ENCODE measurements at places on chromosomes 16 and 17. TPM values are rescaled to one million over a fixed set of nuclear protein-coding genes. Genes with fewer than 3 reads are reported as not detected.

AP1G1 gene
- 59.3 TPM for total RNA-seq

CHST5 gene
- not detected for total RNA-seq

EPX gene
- total RNA-seq = not detected

NPIPA2 gene
- 3.6 TPM for total RNA-seq

ACAP1 gene
- 309 TPM for total RNA-seq

RNF213 gene
- 250 TPM for total RNA-seq

GRCh38 chr17:27545562-27546229, 85.3 kb upstream of the LGALS9 start:
- peak overlapping the region; percentile 96 for H3K27ac ChIP-seq
- H3K36me3 ChIP-seq = peaks cover 8% of the 10 kb centered on the region
- DNase-seq = no peak
- no peaks in the 10 kb centered on the region for H3K27me3 ChIP-seq
- peaks cover 67% of the 10 kb centered on the region for H3K4me1 ChIP-seq

- no peak overlapping the region for H3K27ac ChIP-seq
- peaks cover 26% of the 10 kb centered on the region for H3K27me3 ChIP-seq
- H3K4me1 ChIP-seq = peaks cover 12% of the 10 kb centered on the region
- H3K36me3 ChIP-seq = no peaks in the 10 kb centered on the region
These were observed 46.9 kb downstream of the METRNL start for GRCh38 chr17:83126275-83126811.

DNA sequence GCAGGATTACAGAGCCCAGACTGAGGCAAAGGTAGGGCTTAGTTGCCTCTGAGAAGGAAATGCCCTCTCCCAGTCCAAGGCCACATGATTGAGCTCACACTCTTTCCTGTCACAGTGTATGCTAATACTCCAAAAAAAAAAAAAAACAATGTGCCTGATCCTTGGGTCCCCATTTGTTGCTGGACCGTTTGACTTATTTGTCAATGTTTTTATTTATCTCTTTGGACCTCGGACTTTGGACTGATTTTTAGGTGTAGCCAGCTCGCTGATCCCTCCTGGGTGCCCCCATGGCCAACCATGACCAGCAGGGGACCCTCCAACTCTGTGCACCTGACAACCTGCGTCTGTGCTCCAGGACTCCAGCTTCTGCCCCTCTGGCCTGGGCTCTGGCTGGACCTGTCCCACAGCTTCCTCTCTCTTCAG, 622 bp upstream of the CCL16 start:
- DNase-seq = peak; percentile 18
- no peaks in the 10 kb centered on the region for H3K36me3 ChIP-seq
- H3K4me3 ChIP-seq = no peak overlapping the region
- no peak overlapping the region for H3K27ac ChIP-seq
- H3K27me3 ChIP-seq = peaks cover 4% of the 10 kb centered on the region

GRCh38 chr17:61795546-61795945, 67.8 kb downstream of the BRIP1 start:
- H3K4me3 ChIP-seq = no peak overlapping the region
- H3K36me3 ChIP-seq = peaks cover 23% of the 10 kb centered on the region
- no peaks in the 10 kb centered on the region for H3K27me3 ChIP-seq
- no peaks in the 10 kb centered on the region for H3K4me1 ChIP-seq
- H3K27ac ChIP-seq = no peak overlapping the region

DNA sequence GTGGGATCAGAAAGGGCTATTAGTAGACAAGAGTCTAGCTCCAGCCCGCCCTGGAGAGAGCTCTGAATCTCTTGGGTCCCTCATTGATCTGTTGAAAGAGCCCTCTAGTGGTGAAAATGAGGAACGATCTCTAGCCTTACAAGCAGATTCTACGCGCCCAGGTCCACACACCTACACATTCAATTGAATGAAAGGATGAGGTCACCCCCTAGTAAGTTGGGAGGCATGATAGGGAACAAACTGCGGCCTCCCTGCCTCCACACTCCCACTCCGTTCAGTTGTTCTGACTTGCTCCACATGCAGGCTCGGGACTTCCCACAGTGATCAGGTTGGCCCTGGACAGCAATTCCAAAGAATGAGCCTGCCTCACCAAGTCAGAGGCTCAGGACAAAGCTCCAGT, 2.9 kb upstream of the CACNG3 start:
- H3K27me3 ChIP-seq = peaks cover 44% of the 10 kb centered on the region
- H3K36me3 ChIP-seq = no peaks in the 10 kb centered on the region
- no peak overlapping the region for H3K27ac ChIP-seq
- H3K4me3 ChIP-seq = no peak overlapping the region

DNA sequence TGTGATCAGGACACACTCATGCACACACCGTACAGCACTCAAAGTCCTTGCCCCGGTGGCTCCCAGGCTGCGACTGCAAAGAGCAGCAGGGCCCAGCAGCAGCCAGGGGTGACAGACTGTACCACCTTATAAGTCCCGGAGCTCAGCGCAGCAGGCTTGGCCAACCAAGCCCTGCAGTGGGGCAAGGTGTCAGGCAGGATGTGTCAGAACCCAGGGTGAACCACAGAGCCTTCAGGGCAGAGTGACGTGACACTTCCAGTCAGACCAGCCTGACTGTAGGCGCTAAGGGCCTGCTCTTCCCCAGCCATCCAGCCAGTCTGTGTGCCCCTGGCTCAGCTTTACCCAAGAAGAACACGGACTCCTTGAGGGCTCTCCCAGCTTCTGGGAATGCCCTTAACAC, 204.1 kb downstream of the COPRS start:
- no peak overlapping the region for H3K4me3 ChIP-seq
- no peaks in the 10 kb centered on the region for H3K4me1 ChIP-seq
- H3K36me3 ChIP-seq = no peaks in the 10 kb centered on the region
- peaks cover 8% of the 10 kb centered on the region for H3K27me3 ChIP-seq

DNA sequence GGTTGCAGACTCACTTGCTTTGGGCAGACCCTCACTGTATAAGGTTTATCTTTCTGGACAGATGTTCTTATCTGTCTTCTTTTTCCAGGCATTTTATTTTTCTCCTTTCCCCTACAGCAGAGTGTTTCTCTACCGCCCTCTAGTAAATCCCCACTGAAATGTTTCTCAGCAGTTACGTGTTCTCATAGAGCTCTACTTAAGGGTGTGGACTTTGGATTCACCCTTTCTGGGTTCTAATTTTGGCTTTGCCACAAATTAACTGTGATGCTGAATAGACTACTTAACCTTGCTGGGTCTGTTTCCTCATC, 2.0 kb downstream of the ADAT1 start:
- peaks cover 42% of the 10 kb centered on the region for H3K4me1 ChIP-seq
- H3K27me3 ChIP-seq = no peaks in the 10 kb centered on the region
- H3K36me3 ChIP-seq = peaks cover 39% of the 10 kb centered on the region
- H3K4me3 ChIP-seq = peak overlapping the region; percentile 95

GRCh38 chr17:64073771-64074703, 53.6 kb upstream of the ICAM2 start:
- peaks cover 22% of the 10 kb centered on the region for H3K4me1 ChIP-seq
- no peaks in the 10 kb centered on the region for H3K27me3 ChIP-seq
- H3K36me3 ChIP-seq = peaks cover 45% of the 10 kb centered on the region
- H3K27ac ChIP-seq = no peak overlapping the region
- no peak for DNase-seq

- H3K27me3 ChIP-seq = no peaks in the 10 kb centered on the region
- H3K4me1 ChIP-seq = peaks cover 53% of the 10 kb centered on the region
- H3K4me3 ChIP-seq = peak overlapping the region; percentile 95
- H3K36me3 ChIP-seq = peaks cover 6% of the 10 kb centered on the region
- DNase-seq = peak; percentile 53
- peak overlapping the region; percentile 80 for H3K27ac ChIP-seq
These were observed 610 bp downstream of the PIK3R5 start for GRCh38 chr17:8964801-8965393.

DNA sequence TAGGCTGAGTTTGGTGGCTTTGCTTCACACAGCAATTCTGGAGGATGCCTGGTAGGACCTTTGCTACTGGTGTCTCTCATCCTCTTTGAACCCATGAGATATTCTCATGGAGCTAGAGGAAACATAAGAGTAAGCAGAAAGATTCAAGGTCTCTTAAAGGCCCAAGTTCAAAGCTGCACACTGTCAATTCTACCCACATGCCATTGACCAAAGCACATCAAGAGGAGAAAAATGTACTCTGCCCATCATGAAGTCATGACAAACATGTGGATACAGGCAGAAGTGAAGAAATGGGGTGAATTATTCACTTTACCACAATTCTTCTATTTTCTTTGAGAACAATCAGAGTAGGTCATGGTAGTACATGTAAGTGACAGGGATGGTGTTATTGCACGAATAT, 13.1 kb downstream of the SKA2 start:
- peaks cover 11% of the 10 kb centered on the region for H3K4me1 ChIP-seq
- peaks cover 7% of the 10 kb centered on the region for H3K36me3 ChIP-seq
- DNase-seq = no peak
- no peak overlapping the region for H3K4me3 ChIP-seq
- no peaks in the 10 kb centered on the region for H3K27me3 ChIP-seq

GRCh38 chr17:42873315-42873714, 22.3 kb downstream of the AOC3 start:
- no peak for DNase-seq
- H3K27ac ChIP-seq = no peak overlapping the region
- H3K4me3 ChIP-seq = no peak overlapping the region

DNA sequence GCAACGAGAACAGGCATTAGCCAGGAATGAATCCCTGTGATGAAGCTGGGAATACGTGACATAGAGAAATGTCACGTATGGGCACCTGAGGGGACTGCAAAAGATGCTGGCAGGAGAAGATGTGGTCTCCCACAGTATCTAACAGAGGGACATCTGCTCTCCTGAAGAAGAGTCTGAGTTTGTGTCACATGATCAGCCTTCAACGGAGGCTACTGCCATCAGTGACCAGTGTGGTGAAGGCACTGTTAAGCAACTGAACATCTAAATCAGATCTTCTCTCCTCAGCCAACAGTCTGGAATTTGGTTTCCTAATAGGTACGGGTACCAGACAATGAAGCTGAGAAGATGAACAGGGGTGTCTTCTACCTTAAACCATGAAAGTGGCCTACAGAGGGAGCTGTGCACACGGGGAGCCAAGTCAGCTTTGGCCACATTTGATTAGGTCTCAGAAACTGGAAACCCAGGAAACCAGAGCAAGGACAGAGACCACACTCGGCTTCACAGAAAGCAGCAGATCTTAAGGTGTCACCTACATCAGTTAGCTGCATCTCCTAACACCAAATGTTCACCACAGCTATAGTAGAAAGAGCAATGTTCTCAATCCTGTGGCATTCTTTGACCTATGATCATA, 41.8 kb downstream of the BRD7 start:
- peak; percentile 81 for DNase-seq
- H3K36me3 ChIP-seq = peaks cover 29% of the 10 kb centered on the region
- peaks cover 56% of the 10 kb centered on the region for H3K4me1 ChIP-seq
- H3K27me3 ChIP-seq = no peaks in the 10 kb centered on the region
- H3K27ac ChIP-seq = peak overlapping the region; percentile 50

DNA sequence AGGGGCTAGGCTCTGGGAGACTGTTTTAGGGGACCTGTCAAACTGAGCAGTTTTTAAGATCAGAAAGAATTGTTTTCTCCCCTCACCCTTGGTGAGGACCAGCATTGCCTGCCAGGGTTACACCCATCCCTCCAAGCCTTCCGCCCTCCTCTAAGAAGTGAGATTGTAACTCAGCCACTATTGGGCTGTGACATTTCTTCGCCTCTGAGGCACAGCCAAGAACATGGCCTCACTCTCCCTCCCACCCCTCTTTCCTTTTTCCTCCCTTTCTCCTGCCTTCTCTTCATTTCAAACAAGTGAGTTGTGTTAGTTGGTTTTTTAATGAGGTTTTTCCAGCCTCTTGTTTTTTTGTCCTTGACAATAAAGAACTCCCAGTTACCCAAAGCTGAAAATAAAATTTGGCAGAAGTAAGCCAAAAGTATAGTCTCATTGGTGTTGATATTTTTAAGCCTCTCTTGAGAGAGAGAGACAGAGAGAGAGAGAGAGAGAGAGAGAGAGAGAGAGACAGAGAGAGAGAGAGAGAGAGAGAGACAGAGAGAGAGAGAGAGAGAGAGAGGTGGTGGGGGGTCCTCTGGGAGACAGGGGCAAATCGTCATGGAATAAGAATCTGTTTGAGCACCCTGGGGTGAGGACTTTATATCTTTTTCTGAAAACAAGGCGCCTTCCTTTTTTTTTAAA, 77.2 kb upstream of the TBX2 start:
- no peak overlapping the region for H3K4me3 ChIP-seq
- no peaks in the 10 kb centered on the region for H3K27me3 ChIP-seq
- no peak for DNase-seq
- H3K4me1 ChIP-seq = no peaks in the 10 kb centered on the region
- H3K36me3 ChIP-seq = no peaks in the 10 kb centered on the region
- H3K27ac ChIP-seq = no peak overlapping the region

DNA sequence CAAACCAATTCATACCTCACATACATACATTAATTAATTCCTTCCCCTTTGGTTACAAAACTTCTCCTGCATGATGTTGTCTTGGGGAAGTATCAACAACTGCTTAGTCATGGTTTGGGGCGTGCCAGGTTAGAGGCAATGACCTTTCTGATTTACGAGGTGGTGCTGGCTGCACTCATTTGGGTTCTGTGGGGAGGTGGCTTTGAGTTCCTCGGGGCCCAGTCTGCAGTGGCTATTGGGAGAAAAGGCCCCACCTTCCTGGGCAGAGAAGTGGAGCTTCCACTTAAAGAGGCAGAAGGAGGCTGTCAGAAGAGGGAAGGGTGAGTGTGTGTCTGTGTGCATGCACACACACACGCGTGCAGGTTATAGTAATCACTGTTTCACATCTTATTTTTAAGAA, 10.2 kb upstream of the ETV4 start:
- H3K4me3 ChIP-seq = no peak overlapping the region
- H3K27me3 ChIP-seq = peaks cover 15% of the 10 kb centered on the region
- DNase-seq = peak; percentile 24

- no peak for DNase-seq
- H3K27me3 ChIP-seq = peaks cover 47% of the 10 kb centered on the region
- no peak overlapping the region for H3K27ac ChIP-seq
- no peaks in the 10 kb centered on the region for H3K36me3 ChIP-seq
These were observed 43.7 kb downstream of the TMEM132E start for GRCh38 chr17:34622862-34623623.

DNA sequence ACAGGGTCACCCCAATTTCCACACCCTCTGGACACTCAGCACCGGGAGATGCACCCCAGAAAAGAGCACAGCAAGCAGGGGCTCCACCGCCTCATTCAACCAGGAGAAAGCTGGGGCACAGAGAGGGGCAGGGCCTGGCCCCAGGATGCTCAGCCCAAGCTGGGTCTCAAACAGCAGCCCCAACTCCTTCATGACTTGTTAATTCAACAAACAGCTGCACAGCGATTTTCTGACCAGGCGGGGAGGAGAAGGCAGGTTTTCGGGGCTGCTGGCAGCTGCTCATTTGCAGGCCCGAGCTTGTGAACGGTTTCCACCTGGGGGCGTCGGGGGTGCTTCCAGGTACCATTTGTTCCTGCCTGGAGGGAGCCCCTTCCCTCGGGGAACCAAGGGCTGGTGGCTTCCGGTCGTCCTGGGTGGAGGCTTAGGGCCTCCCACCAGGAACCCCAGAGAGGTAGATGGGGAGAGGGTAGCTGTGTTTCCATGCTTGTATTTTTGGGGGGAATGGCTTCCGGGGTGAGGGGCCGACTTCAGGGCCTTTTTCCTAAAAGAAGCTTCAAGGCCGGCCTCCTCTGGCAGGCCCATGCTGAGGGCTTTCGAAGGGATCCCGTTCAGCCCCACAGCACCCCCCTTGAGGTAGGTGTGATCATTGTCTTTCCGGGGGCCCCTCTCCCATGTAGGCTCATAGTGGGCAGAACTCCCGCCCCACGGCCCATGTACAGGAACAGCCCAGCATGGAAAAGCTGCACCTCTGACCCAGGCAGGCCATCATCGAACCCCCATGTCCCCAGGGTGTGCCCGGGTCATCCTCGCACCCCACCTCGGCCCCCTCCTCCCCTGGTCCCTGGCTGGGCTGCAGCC, 191.6 kb upstream of the GSE1 start:
- no peaks in the 10 kb centered on the region for H3K36me3 ChIP-seq
- H3K4me3 ChIP-seq = no peak overlapping the region
- DNase-seq = peak; percentile 4
